ENCODE measurements at places on chromosomes 3 and 15.

- DNase-seq: no peak
- no peak overlapping the region for H3K27ac ChIP-seq
- H3K4me3 ChIP-seq: no peak overlapping the region
- no peaks in the 10 kb centered on the region for H3K4me1 ChIP-seq
- H3K27me3 ChIP-seq: no peaks in the 10 kb centered on the region
These were observed 17.3 kb upstream of the C3orf62 start for GRCh38 chr3:49294343-49294742.

GRCh38 chr3:193938613-193939012, 197.3 kb upstream of the HES1 start:
- no peaks in the 10 kb centered on the region for H3K36me3 ChIP-seq
- no peak overlapping the region for H3K4me3 ChIP-seq
- DNase-seq: no peak
- no peaks in the 10 kb centered on the region for H3K27me3 ChIP-seq
- no peaks in the 10 kb centered on the region for H3K4me1 ChIP-seq

GRCh38 chr3:45626096-45626887, 31.7 kb downstream of the LIMD1 start:
- H3K4me3 ChIP-seq: no peak overlapping the region
- no peak overlapping the region for H3K27ac ChIP-seq
- H3K4me1 ChIP-seq: peaks cover 8% of the 10 kb centered on the region
- H3K36me3 ChIP-seq: peaks cover 9% of the 10 kb centered on the region

DNA sequence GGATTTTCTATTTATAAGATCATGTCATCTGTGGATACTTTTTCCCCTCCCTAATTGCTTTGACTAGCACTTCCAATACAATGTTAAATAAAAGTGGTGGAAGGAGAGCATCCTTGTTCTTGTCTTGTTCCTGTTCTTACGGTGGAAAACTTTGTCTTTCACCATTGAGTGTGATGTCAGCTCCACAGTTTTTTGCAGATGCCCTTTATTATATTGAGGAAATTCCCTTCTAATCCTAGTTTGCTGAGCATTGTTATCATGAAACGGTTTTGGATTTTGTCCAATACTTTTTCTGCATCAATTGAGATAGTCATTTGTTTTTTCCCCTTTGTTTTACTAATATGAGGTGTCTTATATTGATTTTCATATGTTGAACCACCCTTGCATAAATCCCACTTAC, 19.9 kb upstream of the IL20RB start:
- no peak for DNase-seq
- H3K4me1 ChIP-seq: peaks cover 15% of the 10 kb centered on the region
- H3K27ac ChIP-seq: no peak overlapping the region
- H3K36me3 ChIP-seq: peaks cover 3% of the 10 kb centered on the region
- no peaks in the 10 kb centered on the region for H3K27me3 ChIP-seq
- H3K4me3 ChIP-seq: no peak overlapping the region

DNA sequence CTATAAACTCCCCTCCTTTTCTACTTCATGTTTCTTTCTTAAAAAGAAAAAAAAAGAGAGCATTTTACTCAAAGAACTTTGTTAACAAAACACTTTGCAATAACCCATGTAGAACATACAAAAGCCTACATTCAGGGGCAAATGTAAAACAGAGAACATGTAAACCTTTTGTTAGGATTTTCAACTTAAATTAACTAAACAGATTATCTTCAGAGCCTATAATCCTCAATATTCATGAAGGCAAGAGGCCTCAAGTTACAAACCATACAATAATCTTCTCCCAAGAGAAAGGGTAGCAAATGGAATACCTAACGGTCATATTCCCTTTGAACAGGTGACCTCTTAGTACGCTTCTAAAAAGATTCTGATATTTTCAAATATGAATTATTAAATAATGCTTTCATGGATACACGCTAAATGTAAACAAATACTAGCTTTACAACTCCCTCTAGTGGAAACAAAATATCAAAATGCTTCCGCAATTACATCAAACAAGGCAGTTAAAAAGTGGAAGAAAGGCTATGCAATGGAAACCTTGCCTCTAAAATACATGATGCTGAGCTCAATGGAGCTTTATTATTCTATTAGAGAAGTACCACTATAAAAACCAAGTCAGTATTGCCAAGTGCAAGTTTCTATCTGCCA, 9.9 kb downstream of the CEP152 start:
- H3K36me3 ChIP-seq: peaks cover 14% of the 10 kb centered on the region
- H3K4me1 ChIP-seq: peaks cover 12% of the 10 kb centered on the region
- no peak overlapping the region for H3K4me3 ChIP-seq
- H3K27ac ChIP-seq: no peak overlapping the region
- DNase-seq: no peak
- H3K27me3 ChIP-seq: no peaks in the 10 kb centered on the region

DNA sequence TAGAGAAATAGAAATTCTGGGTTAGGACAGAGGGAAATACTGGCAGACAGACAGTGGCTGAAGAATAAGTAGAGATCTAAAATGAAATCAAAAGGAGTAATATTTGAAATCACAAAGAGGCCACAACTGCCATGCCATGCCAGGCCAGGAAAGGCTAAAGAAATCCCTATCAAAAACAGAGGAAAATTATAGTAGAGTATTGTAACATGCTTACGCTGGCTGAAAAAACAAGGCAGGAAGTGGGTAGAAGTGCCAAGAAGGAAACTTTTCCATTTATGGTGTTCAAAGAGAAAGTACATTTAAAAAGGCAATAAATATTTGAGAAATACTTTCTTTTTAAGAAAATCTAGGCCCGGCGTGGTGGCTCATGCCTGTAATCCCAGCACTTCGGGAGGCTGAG, 415.7 kb downstream of the PLCL2 start:
- no peaks in the 10 kb centered on the region for H3K27me3 ChIP-seq
- H3K4me1 ChIP-seq: no peaks in the 10 kb centered on the region
- H3K36me3 ChIP-seq: no peaks in the 10 kb centered on the region
- no peak for DNase-seq

DNA sequence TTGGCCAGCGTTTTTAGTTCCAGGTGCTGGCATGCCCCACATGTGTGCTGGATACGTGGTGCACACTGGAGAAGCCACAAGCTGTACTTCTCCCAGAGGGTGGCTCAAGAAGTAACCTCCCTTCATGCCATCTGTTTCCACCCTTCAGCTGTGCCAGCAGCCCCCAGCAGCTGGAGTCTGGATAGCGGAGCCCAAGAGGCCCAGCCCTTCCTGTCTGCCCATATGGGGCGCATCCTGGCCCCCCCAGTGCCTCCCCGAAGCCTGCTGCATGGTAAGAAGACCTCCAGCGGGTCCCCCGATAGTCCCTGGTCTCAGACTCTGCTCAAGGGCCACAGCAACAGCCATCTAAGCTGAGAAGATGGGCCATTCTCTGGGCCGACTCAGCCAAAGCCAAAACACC, 5.8 kb upstream of the MANF start:
- DNase-seq: no peak
- H3K4me3 ChIP-seq: no peak overlapping the region
- H3K36me3 ChIP-seq: no peaks in the 10 kb centered on the region
- H3K27me3 ChIP-seq: no peaks in the 10 kb centered on the region
- H3K27ac ChIP-seq: no peak overlapping the region
- H3K4me1 ChIP-seq: peaks cover 9% of the 10 kb centered on the region

- DNase-seq: no peak
- H3K4me1 ChIP-seq: no peaks in the 10 kb centered on the region
- no peaks in the 10 kb centered on the region for H3K36me3 ChIP-seq
- no peak overlapping the region for H3K4me3 ChIP-seq
These were observed 165.8 kb downstream of the MECOM start for GRCh38 chr3:169497567-169498257.

DNA sequence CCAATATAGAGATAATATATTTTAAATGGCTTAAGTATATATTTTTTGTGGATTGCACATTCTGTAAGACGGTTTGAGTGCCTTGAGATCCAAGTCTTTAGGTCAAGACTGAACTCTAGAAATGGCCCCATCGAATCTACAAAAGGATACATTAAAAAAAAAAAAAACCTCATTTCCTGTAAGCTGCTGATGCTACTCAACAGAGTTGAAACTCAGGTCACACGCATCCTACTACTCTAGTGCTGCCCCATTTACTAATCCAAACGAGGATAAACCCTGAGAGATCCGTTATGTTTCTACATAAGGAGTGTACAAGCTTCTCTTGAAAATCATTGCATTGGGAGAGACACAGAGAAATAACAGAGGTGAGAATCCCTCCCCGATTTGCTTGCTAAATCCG, 187.3 kb downstream of the TIGIT start:
- no peak overlapping the region for H3K27ac ChIP-seq
- no peaks in the 10 kb centered on the region for H3K36me3 ChIP-seq
- no peak for DNase-seq
- H3K4me1 ChIP-seq: no peaks in the 10 kb centered on the region
- no peaks in the 10 kb centered on the region for H3K27me3 ChIP-seq

- no peak overlapping the region for H3K4me3 ChIP-seq
- no peaks in the 10 kb centered on the region for H3K27me3 ChIP-seq
- no peak overlapping the region for H3K27ac ChIP-seq
- no peaks in the 10 kb centered on the region for H3K36me3 ChIP-seq
- H3K4me1 ChIP-seq: no peaks in the 10 kb centered on the region
- no peak for DNase-seq
These were observed 34.7 kb downstream of the SCG5 start for GRCh38 chr15:32676169-32676568.

GRCh38 chr3:173993299-173993698, 595.8 kb downstream of the NLGN1 start:
- no peak overlapping the region for H3K4me3 ChIP-seq
- H3K27me3 ChIP-seq: no peaks in the 10 kb centered on the region
- no peak for DNase-seq

DNA sequence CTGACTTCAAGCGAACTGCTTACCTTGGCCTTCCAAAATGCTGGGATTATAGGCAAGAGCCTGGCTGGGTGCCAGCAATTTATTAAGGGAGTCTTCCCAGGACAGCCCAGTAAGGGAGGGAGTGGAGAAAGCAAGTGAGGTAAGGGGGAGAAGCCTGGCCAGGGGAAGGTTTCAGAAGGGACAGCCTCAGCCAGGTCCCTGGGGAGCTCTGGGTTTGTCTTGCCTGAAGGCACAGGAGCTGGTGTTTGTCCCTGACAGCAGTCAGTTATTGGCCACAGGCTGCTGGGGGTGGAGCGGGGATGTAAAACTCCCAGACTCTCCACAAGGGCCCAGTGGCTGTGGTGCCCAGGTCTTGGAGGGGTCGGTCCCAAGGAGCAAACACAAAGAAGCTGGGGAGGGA, 33.0 kb upstream of the CDCP1 start:
- no peaks in the 10 kb centered on the region for H3K4me1 ChIP-seq
- H3K27ac ChIP-seq: no peak overlapping the region
- no peaks in the 10 kb centered on the region for H3K27me3 ChIP-seq
- DNase-seq: no peak
- no peak overlapping the region for H3K4me3 ChIP-seq

GRCh38 chr3:184188080-184188479, 2.1 kb downstream of the ABCF3 start:
- H3K27me3 ChIP-seq: no peaks in the 10 kb centered on the region
- 0 out of 2 replicates have a peak, but pooled peaks cover 4% of the 10 kb centered on the region for H3K4me1 ChIP-seq
- H3K36me3 ChIP-seq: peaks cover 6% of the 10 kb centered on the region
- no peak for DNase-seq
- H3K4me3 ChIP-seq: no peak overlapping the region

DNA sequence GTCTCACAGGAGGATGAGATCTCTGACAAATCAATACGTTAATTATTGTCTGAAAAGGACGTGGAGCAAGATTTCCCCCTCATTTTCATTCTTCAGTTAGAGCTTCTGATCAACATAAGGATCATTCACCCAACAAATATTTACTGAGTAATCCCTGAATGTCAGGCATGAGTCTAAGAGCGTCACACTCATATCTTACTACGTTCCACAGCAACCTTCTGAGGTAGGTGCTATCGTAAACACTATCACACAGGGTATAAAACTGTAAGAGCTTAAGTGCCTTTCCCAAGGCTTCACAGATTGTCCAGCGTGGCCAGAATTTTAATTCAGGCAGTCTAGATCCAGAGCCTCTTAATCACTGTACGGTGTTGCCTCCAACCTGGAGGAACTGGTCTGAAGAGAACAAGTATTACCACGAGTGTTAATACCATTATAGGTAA, 10.6 kb upstream of the TM4SF1 start:
- H3K4me3 ChIP-seq: no peak overlapping the region
- H3K36me3 ChIP-seq: no peaks in the 10 kb centered on the region
- no peaks in the 10 kb centered on the region for H3K27me3 ChIP-seq
- H3K4me1 ChIP-seq: no peaks in the 10 kb centered on the region
- no peak for DNase-seq
- H3K27ac ChIP-seq: no peak overlapping the region

DNA sequence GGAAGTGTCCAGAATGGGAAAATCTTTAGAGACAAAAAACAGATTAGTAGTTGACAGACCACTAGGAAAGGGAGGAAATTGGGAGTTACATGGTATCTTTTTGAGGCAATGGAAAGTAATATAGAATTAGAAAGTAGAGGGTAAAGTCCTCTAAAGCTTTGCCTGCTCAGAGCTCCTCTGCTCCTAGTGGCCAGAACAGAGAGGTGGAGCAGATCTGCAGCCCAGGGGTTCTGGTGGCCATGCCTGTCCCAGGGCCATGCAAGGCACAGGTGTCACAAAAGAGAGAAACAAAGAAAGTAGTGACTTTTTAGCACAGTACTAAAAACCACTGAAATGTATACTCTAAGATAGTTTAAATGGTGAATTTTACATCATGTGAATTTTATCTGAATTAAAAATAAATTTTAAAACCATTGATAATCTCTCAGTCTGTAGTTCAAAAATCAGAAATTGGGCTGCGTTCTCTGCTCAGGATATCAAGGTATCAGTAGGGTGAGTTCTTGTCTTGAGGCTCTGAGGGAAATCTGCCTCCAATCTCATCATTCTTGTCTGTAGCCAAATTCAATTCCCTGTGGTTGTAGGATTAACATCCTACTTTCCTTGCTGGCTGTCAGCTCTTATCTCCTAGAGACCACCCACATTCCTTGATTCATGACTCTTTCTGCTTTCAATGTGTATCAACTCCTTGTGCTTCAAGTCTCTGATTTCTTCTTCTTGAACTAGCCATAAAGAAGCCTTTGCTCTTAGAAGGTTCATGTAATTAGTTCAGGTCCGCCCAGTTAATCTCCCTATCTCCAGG, 23.6 kb downstream of the PYGO1 start:
- no peak overlapping the region for H3K27ac ChIP-seq
- no peaks in the 10 kb centered on the region for H3K27me3 ChIP-seq
- no peak for DNase-seq
- no peaks in the 10 kb centered on the region for H3K36me3 ChIP-seq
- H3K4me1 ChIP-seq: no peaks in the 10 kb centered on the region
- H3K4me3 ChIP-seq: no peak overlapping the region

GRCh38 chr3:78791753-78792152, 976.0 kb downstream of the ROBO1 start:
- no peak overlapping the region for H3K27ac ChIP-seq
- no peak overlapping the region for H3K4me3 ChIP-seq
- no peaks in the 10 kb centered on the region for H3K36me3 ChIP-seq

DNA sequence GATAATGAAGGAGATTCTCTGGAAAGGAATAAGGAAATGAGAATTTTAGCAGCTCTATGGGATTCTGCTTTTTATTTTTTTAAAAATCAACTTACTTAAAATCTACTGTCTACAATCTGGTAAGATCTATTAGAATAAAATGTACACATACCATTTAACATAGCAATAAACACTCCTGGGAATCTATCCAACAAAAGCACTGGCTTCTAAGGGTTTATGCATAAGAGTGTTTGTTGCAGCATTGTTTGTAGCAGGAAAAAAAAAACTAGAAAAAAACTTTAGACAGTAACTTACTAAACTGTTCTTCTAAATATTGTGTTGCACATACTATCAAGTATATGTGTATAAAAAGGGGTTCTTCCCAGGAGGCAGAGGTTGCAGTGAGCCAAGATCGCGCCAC, 15.7 kb upstream of the RBP1 start:
- H3K4me3 ChIP-seq: no peak overlapping the region
- no peaks in the 10 kb centered on the region for H3K4me1 ChIP-seq

All from GM12878 (cell line).